Esophagus muscularis mucosa (tissue), 4 donors: ENCODE measurements at places on chromosomes 7 and 10. TPM values are rescaled to one million over a fixed set of nuclear protein-coding genes. Genes with fewer than 3 reads are reported as not detected.

DNA sequence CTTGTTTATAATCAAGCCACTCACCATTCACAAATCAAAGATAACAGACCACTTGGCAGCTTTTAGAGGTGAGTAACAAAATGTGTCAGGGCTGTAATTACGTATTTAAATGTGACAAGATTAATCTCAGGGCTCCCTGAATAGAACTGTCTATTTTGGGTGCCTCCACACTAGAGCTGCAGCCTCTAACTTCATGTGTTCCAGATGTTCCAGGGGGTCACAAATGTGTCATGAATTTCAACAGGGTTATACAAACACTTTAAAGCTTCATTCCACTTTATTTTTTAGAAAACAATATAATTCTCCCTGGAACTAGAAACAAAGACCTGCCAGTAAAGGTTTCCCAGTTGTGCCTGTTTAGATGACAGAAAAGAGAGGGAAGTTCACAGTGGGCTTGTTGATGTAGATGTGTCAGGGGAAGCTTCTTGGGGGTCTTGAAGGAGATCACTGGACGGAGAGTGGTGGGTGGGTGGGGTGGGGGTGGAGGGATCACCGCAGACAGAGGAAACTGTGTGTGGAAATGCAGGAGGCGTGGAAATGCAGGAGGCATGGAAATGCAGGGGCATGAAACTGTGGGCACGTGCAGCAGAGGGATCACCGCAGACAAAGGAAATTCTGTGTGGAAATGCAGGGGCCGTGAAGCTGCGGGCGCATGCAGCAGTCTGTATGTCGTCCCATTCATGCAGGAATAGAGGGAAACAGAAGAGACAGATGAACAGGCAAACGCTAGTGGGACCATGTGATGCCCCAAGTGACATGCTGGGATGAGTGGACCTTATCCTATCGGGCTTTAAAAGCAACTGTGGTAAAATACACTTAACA, 42.0 kb upstream of the TRIL start:
- H3K4me1 ChIP-seq, result peaks cover 13% of the 10 kb centered on the region
- no peak overlapping the region for H3K4me3 ChIP-seq
- no peaks in the 10 kb centered on the region for H3K36me3 ChIP-seq
- peak; percentile 60 for DNase-seq
- no peak overlapping the region for H3K27ac ChIP-seq

DNA sequence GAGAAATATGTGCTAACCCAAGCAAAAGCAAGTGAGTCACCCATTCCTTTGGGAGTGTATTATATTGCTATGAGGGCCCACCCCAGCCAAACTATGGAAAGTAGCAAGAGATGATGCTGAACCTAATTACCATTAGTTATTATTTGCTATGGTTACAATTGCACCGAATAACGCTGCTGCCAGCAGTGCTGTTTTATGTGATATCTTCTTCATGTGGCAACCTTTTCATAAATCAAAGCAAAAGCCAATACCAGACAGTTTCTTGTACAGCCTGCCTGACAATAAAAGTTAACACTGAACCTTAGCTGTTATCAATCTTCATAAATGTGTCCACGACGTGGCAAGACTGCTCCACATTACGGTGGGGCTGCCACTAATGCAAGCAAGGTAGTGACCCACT, 241.7 kb upstream of the PLXNA4 start:
- no peaks in the 10 kb centered on the region for H3K27me3 ChIP-seq
- no peak overlapping the region for H3K27ac ChIP-seq
- no peak overlapping the region for H3K4me3 ChIP-seq
- H3K4me1 ChIP-seq, result peaks cover 24% of the 10 kb centered on the region
- H3K36me3 ChIP-seq, result no peaks in the 10 kb centered on the region

GRCh38 chr7:82017334-82017943, 247.6 kb upstream of the HGF start:
- H3K36me3 ChIP-seq, result no peaks in the 10 kb centered on the region
- peaks cover 21% of the 10 kb centered on the region for H3K4me1 ChIP-seq
- DNase-seq, result no peak
- no peaks in the 10 kb centered on the region for H3K27me3 ChIP-seq

The DNAJC12 gene
- total RNA-seq, result 7.1 TPM

DNA sequence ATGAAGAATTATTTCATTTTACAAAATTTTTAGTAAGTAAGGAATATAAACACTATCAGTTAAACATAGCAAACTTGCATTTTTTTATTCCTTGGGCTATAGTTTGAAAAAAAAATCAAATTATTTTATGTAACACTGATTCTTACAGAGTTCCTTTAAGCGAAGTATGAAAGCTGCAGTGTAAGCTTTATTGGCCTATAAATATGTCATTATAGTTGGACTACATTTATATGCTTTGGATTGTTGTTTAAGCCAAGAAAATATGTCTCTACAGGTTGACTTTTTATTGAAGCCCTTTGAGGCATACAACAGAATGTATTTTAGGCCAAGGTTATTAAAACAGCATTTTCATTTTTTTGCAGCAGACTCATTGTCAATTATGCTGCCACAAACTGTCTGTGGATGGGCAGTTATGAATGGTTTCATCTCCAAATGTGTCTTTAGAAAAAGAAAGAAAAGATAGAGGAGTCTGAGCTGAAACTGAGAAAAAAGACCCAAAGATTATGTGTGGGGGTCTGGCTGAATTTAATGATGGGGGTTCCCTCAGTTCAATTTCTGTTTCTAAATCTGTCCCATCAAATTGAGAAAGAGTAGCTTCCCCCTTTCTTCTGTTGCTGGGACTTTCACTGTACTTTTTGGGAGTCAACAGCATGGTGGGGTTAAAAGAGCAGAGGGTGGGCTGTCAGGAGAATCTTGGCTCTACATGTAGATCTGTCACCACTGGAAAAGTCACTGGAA, 43.1 kb downstream of the ARID5B start:
- no peak for DNase-seq
- H3K36me3 ChIP-seq, result no peaks in the 10 kb centered on the region
- H3K4me1 ChIP-seq, result peaks cover 46% of the 10 kb centered on the region
- H3K27ac ChIP-seq, result peak overlapping the region; percentile 76
- H3K4me3 ChIP-seq, result no peak overlapping the region
